ENCODE measurements at places on chromosomes 5 and 9.

DNA sequence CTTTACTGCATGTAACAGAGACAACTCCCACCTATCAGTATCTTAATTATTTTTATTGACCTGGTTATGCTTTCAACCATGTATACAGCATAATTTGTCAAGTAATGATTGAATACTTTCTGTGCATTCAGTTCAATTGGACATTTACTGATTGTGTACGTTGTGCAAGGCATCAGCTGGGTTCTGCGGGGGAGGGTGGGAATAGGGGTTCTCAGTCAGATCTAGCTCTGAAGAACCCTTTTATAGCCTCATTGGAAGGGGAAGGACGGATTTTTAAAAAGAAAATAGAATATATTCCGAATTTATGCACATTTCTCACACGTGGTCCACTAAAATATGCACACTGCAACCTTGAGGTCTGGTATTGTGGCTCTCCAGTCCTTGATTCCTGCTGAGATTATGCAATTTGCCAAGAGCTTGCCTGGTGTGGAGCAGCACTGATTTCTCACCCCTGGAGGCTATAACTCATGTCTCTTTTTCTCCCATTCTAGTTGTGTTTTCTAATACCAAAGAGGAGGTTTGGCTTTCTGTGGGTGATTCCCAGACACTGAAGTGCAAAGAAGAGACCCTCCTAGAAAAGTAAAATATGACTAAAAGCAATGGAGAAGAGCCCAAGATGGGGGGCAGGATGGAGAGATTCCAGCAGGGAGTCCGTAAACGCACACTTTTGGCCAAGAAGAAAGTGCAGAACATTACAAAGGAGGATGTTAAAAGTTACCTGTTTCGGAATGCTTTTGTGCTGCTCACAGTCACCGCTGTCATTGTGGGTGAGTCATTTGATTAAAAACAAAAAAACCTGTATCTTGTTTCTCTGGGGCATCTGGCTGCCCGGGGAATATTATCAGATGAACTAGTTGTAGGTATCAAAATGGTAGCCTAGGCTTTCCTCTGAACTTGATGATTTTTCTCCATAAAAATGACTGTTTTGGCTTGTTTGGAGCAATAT, 1.7 kb downstream of the SLC1A3 start:
- no peak for DNase-seq

GRCh38 chr5:54197018-54197417, 113.4 kb downstream of the ARL15 start:
- no peak for DNase-seq

GRCh38 chr5:855771-856530, 5.2 kb upstream of the ZDHHC11 start:
- no peak for DNase-seq

GRCh38 chr5:72255237-72255636, 64.8 kb downstream of the MRPS27 start:
- DNase-seq: no peak

GRCh38 chr5:17154211-17154996, 63.0 kb upstream of the BASP1 start:
- no peak for DNase-seq

GRCh38 chr5:122805481-122805880, 30.6 kb downstream of the SNX2 start:
- no peak for DNase-seq

DNA sequence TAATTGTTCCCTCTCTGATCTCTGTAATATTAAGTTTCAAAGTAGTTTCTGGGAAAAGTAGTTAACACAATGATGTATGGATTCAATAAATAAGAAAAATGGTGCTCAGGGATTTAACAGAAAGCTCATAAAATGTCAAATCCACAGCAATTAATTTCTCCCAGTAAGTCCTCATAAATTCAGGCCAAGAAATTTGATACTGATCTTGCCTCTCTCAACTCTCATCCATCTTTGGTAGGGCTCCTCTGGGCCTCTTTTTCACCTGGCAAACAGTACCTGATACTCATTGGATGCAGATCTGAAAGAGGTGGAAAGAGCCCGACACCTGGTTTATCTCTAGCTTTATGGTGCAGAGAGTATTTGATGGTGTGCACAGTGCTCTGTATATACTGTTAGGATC, 106.1 kb downstream of the STK32A start:
- DNase-seq: no peak

DNA sequence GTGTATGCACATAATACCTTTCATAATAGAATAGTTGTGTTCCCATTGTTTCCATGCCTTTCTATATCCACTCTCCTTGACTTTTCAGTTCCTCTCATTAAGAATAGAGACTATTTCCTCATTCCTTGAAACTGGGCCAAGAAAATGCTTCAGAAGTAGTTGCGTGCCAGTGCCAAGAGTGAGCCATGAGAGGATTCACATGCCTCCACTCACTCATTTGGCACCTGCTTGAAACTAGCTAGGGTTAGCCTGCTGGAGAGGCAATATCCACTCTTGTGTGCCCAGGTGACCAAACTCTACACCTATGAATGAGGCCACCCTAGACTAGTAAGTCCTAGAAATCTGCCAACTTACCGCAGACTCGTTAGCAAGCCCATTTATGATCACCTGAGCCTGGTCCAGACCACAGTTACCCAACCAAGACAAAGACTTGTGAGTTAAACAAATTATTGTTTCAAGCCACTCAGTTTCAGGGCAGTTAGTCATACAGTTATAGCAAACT, 276.3 kb downstream of the EPB41L4A start:
- DNase-seq: no peak
